Pons (tissue), 1 donor: ENCODE measurements at places on chromosomes 3 and 15.

- DNase-seq: no peak
Measured at GRCh38 chr3:34238407-34238806, 440.0 kb downstream of the PDCD6IP start.

DNA sequence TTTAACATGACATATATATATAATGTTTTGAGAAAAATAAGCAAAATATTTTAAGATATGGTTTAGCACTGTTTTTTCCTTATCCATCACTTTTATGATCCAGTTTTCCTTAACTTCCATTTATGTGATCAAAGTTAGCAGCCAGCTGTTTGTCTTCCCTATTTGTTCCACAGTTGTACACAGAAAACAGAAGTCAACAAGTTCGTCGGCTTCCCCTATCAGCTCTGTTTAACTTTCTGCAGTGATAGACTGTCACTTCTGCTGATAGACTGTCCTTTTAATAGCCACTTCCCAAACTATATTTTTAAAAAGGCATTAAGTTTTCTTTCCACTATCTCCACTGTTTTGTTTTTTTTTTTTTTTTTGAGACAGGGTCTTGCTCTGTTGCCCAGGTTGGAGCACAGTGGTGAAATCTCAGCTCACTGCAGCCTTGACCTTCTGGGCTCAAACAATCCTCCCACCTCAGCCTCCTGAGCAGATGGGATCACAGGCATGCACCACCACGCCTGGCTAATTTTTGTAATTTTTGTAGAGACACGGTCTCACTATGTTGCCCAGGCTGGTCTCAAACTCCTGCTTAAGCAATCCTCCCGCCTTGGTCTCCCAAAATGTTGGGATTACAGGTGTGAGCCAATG is 7.2 kb downstream of the FSD2 start:
- no peak for DNase-seq

DNA sequence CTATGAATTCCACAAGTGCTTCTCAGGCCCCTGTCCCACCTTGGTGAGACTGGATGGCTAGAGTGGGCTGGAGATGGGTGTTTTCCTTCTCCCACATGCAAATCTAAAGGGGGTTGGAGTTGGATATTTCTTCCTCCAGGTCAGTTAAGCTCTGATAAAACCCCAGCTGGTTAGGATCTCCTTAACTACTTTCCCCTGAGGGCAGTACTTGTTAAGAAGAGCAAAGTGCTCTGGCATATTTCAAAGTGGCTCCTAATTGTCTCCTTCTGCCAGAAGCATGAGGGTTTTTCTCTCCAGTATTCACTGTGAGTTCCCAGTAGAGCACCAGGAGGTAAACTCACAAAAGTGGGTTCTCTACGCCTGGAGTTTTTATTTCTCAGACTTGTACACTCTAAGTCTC is 31.4 kb downstream of the COL6A6 start:
- no peak for DNase-seq

- no peak for DNase-seq
Measured at GRCh38 chr3:130692455-130692854, 54.2 kb downstream of the PIK3R4 start.

DNA sequence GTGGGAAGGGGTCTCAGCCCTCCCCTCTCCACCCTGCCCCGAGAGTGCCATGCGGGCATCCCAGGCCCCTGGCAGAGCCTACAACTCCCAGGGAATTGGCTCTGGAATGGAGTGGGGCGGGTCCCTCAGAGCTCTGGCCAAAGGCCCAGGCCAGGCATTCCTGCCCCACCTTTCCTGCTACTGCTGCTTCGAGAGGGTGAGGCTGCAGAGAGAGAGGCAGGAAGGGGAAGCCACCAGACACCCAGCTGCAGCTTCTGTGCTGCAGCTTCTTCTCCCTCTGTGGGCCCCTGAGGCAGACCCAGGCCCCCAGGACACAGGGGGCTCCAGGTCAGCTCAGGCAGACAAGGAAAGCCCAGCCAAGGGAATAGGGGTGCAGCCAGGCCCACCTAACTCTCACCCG is 2.7 kb downstream of the ALS2CL start:
- DNase-seq: no peak

DNA sequence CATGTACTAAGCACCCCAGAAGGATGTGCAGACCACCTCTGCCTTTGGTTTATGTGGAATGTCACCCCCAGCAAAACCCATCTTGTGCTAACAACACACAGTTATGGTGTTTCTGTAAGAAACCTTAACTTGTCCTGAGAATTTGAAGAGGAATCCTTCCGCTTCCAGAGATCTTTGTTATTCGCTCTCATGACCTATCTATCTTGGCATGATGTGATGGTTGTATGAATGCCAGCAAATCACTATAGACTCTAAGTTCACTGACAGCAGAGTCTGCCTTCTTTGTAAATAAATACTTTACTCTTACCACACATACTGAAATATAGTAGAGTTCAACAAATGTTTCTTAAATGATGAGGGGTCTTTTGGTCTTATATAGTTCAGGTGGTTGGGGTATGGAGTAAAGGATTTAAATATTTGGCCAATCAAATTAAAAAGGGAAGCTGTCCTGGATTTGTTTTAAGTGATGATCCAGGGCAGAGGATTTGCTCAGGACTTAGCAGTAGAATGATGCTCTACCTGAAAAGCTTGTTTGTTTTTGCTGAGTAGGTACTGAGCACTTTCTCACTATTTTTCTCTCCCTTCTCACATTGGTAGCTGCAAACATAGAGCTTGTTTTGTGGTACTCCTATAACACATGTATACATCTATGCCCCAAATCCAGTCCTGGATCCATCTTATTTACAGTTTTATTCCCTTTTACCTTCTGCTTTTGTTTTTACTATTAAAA is 27.9 kb upstream of the RTP1 start:
- DNase-seq: no peak

GRCh38 chr15:82894971-82895520 is 57.5 kb downstream of the HOMER2 start:
- peak; percentile 66 for DNase-seq
